ENCODE measurements at places on chromosomes 1 and 21.
A peak's percentile ranks its signal among the peaks of the same experiment; 100 is the strongest.

DNA sequence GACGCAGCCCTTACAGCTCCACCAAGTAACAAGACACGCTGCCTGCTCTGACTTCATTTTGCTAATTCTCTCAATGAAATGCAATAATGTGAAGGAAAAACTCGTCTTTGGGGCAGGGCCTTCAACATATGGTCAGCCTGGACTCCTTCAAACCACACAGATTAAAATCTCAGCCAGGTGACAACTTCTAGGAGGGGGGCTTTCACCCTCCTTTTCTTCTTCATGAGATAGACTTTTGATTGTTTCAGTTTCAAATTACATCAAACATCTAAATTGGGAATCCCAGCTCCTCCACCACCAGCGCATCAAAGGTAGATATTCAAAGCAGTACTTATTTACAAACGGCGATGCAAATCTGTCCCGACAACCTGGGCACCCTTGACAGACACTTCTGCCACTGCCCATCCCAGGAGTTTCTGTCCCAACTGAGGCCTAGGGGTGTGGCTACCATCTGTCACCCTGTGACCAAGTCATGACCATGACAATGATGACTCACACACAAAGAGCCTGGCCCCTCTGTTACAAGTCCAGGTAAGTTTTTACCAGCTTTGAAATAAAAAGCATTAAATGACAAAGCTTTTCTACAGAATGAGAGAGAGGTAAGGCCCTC lies 29.7 kb downstream of the SSBP3 start:
- no peak for DNase-seq

DNA sequence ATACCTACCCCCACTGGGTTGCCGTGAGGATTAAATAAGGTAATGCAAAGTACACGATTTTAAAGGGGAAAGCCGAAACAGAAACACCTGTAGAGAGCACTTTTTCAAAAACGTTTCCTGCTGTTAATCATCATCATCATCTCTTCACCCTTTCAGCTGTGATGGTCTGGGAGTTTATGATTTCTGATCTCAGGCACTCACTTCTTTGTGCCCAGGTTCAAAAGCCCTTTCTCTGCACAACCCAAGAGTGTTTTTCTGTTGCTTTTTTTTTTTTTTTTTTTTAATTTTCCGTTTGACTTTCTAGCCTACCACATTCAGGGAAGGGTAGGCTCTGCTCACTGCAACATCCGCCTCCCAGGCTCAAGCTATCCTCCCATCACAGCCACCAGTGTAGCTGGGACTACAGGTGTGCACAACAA lies 936 bp upstream of the UBXN11 start:
- no peak for DNase-seq

DNA sequence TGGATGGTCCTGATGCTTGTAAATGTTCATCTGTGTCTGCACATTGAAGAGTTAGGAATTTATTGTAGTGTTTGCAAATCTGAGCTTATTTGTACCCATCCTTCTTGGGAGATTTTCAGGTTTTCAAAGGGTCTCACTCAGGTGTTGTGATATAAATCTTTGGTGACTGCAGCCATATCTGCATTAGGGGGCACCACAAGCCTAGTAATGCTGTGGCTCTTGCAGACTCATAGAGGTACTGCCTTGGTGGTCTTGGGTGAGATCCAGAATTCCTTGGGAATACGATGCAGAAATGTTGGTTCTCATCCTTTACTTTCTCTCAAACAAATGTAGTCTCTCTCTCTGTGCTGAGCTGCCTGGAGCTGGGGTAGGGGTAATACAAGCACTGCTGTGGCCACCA lies 405.9 kb downstream of the TTLL7 start:
- DNase-seq: no peak

GRCh38 chr1:8145545-8146202 lies 119.6 kb upstream of the ERRFI1 start:
- no peak for DNase-seq

- DNase-seq: no peak
Observed at GRCh38 chr1:5235355-5235899, 581.0 kb downstream of the AJAP1 start.

DNA sequence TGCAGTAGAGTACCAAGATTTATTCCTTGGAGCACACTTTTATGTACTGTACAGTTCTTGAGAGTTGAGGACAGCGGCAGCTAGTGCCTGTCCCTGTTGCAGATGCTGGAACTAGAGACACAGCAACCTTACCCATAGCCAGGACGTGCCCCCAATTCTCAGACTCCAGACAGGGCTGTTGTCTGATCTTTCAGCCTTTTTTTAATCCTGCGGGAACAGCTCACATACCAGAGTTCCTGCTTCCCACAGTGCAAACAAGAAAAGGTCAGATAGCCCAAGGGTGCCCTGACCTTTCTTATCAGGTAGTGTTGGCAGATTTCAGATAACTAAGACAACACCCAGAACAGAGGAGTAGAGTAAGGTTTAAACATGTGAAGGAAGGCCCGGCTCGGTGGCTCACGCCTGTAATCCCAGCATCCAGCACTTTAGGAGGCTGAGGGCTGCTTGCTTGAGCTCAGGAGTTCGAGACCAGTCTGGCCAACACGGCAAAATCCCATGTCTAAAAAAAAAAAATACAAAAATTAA lies 78.5 kb downstream of the DOP1B start:
- no peak for DNase-seq

- no peak for DNase-seq
Observed at GRCh38 chr1:205670150-205670446, 10.2 kb downstream of the SLC45A3 start.

DNA sequence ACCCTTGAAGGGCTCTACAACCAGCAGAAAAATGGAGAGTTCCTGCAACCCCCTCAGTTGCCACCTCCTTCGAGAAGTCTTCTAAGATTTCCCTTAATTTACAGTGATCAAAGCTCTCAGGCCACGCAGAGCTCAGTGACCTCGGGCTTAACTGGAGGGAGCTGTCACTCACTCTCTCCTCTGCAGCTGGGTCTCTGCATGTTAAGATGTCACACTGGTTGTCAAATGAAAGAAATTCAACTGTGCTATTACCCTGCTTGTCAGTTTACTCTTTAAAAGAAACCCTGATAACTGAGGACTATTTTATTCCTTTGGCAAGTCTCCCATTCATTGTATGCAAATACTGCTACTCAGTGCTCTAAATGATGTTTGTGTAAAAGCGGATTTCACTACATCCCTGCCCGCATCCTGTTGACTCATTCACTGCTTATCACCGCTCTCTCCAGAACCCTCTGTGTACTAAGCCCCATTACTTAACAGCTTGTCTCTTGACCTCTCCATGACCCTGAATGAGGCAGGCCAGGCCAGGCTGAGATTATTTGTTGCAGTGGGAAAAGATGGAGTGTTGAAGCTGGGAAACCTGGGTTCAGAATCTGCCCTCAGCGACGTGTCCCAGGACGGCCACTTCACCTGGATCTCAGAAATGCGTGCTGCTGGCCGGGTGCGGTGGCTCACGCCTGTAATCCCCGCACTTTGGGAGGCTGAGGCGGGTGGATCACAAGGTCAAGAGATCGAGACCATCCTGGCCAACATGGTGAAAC lies 13.7 kb downstream of the DHRS3 start:
- peak; percentile 98 for DNase-seq

- no peak for DNase-seq
Observed at GRCh38 chr1:1910033-1910465, 5.0 kb upstream of the CALML6 start.

GRCh38 chr1:72432645-72433267 lies 150.4 kb upstream of the NEGR1 start:
- DNase-seq: no peak

- DNase-seq: no peak
Observed at GRCh38 chr1:172390301-172390682, 30.2 kb upstream of the C1orf105 start.

DNA sequence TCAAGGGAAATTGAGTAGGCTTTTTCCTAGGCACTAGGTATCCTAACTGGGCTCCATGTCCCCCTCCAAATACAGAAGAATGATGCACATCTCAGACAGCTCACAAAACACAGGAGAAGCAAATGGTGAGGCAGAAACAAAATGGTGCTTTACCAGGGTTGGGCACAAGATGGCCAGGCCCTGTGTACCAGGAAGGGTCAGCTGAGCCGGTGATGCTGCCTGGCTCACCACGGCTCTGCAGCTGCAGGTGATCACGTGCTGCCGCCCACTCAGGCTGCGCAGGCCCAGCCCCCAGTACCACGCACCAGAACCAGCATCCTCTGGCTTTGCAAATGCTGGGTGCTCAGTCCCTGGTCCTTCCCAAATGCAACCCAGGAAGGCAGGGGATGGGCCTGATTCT lies 993 bp upstream of the DSCAM start:
- no peak for DNase-seq

DNA sequence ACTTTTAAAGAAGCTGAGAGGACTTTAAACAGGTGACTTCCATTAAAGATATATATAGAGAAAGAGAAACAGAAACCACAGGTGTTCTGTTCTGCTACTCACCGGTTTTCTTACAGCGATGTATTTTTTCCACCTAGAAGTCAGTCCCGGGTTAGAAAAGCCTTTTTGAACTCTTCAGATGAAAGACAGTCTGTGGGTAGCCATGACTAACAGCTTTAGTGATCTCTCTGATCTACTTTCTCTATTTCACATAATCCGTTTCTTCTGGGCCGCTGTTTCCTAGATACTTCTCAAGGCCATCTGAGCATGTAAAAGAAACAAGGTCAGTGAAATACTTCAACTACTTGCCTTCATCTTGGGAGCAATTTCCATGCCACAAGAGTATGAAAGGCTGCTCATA lies 25.1 kb downstream of the WDR64 start:
- DNase-seq: no peak

GRCh38 chr1:150221552-150221951 lies 14.4 kb downstream of the ANP32E start:
- peak; percentile 41 for DNase-seq

- DNase-seq: peak; percentile 54
Observed at GRCh38 chr1:70864302-70864701, 183.3 kb downstream of the PTGER3 start.

DNA sequence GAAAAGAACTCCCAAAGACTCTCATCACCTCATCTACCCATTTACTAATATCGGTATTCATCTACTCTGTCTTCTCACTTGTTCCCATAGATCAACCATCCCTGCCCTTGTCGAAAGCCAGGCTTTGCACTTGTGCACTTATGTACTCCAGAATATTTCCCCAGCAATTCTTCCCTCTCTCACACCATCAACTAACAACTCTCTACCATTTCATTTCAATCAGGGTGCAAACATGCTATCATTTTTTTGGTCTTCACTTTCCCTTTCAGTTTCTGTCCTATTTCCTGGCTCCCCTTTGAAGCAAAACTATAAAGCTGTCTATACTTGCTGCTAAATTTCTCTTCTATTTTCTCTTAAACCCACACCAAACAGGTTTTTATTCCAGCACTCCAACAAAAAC lies 6.7 kb downstream of the C1orf105 start:
- DNase-seq: no peak

- DNase-seq: peak; percentile 25
Observed at GRCh38 chr1:151131701-151132334, 14.6 kb downstream of the SEMA6C start.

- DNase-seq: peak; percentile 48
Observed at GRCh38 chr1:100699744-100700143, 19.8 kb upstream of the VCAM1 start.

- peak; percentile 25 for DNase-seq
Observed at GRCh38 chr1:209989525-209989924, 51.5 kb downstream of the SYT14 start.

- no peak for DNase-seq
Observed at GRCh38 chr1:36107394-36107793, 17.6 kb downstream of the COL8A2 start.

DNA sequence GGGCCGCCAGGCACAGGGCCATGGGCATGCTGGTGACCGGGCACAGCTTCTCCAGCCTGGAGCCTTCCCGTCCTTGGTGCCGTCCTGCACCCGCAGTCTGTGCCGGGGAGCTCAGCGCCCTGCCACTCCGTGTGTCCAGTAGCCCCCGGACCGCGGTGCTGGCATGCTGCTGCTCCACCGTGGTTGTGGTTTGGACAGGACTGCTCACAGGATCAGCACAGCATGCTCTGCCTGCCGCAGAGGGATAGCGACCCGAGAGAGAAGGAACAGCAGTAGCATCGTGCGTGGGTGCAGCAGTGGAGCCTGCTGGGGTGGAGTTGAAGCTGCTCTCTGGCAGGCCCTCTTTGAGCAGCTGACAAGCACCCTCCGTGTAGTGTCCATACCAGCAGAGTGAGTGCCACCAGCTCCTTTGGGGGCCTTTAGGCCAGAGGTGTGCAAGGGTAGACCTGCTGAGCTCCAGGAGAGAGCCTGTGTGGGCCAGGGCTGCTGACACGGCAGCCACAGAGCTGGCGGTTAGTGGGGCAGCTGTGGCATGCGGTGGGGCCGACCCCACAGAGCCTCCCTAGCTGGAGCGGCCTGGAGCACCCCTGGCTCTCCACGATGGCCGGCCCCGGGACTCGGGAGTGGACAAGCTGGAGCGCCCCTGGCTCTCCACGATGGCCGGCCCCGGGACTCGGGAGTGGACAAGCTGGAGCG lies 6.4 kb upstream of the PCBP3 start:
- DNase-seq: no peak

GRCh38 chr1:202644219-202645096 lies 65.8 kb downstream of the SYT2 start:
- no peak for DNase-seq

- no peak for DNase-seq
Observed at GRCh38 chr1:56850411-56850810, 4.2 kb upstream of the C8A start.

DNA sequence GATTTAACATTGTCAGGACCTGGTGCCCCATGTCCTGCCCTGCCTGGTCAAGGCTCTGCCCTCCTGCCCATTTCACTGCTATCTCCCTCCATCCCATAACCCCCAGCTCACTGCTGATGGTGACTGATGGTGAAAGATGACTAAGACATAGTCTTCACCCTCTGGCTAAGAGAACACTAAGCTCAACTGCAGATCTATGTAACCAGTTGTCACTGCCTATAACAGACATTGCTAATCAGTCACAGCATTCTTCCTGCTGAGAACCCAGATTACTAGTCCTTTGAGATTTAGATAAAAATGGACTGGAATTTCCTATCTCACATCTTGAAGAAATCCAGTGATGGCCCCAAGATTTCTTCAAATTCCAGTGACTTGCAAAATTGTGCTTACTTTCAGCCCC lies 8.0 kb upstream of the ZNF362 start:
- no peak for DNase-seq

DNA sequence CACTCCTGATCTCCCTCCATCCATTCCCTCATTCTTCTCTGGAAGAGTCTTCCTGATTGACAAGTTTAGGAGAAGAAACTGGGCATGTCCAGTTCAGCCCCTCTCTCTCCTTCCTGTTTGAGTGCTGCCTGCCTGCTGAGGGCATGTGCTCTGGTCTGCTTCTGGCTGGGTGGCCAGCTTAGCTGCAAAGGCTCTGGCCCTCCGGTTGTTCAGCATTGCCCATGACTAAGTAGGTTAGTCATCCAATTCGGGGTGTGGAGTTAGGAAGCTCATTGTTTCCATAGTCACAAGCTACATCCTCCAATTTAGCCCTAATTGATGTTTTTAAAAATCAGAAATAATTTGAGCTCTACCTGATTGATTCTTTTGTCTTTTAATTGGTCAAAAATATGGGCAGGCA lies 25.6 kb upstream of the PLA2G2E start:
- DNase-seq: peak; percentile 81

- DNase-seq: no peak
Observed at GRCh38 chr1:219568733-219569132, 44.2 kb downstream of the ZC3H11B start.

GRCh38 chr1:224339442-224340033 lies 9.6 kb upstream of the NVL start:
- no peak for DNase-seq

All from fibroblast of mammary gland (primary cell).